ENCODE measurements at places on chromosomes 16 and 17.

DNA sequence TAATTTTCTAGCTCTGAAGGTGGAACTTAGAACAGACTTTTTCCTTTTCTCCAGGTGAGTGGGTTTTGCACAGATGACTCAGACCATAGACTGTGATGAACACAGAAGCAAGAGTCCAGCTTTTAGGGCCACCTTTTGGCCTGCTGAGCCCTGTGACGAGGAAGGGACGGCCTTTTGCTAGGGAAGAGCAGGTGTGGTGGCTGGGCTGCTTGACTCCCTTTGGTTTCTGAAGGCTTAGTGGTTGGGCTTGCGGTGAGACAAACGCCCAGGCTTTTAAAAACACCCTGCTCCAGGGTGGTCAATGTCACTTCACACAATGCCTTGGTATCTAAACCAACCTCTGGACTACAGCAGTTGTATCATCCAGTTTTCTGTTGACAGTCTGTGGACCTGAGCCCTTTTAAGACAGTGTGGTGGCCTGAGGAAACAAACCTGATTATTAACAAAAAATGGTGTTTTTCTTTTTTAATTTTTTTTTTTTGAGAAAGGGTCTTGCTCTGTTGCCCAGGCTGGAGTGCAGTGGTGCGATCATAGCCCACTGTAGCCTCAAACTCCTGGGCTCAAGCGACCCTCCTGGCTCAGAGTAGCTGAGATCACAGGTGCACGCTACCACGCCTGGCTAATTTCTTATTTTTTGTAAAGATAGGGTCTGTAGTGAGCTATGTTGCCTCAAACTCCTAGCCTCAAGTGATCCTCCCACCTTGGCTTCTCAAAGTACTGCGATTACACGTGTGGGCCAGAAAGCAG, 134.0 kb downstream of the SNX29 start:
- DNase-seq = no peak

DNA sequence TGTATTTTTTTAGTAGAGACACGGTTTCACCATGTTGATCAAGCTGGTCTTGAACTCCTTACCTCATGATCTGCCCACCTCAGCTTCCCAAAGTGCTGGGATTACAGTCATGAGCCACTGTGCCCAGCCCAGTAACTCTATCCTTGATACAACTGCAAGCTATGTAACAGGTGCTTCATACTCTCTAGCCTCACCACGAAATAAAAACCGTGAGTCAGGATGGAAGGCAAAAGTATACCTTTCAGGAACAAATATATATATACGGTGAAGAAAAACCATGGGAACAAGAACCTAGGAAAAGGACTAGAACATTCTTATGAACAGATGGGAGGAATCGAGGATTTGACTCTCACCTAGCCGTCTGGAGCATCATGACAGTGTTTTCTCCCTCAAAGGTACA, 9.6 kb upstream of the FBF1 start:
- DNase-seq = no peak

DNA sequence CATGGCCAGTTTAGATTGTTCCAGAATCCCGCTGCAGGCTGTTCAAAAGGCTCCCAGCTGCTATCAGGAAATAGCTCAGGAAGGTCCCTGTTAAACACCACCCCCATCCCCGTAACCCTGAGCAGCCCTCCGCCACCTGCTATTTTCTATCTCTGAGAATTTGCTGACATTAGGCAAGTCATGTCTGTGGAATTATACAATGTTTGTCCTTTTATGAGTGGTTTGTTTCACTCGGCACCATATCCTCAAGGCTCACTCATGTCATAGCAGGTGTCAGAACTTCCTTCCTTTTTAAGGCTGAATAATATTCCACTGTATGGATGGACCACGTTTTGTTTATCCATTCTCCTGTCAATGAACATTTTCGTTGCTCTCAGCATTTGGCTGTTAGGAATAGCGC, 164.3 kb upstream of the FOXF1 start:
- no peak for DNase-seq

DNA sequence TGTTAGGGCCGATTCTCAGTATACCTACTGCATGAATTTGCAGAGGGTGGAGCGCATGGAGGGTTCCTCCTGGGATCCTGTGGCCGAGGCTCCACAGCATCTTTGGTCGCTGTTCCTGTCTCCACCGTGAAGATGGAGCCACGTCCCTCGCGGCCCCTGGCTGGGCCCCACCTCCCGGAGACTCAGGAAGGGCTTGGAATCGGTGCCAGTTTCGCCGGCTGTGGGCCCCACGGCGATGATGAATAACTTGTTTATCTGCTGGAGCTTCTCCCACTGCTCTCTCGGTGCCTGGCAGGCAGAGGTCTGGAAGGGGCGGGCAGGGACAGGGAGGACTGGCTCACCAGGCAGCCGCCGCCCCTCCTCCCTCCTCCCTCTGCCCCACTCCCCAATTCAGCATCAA, 8.1 kb downstream of the SLC5A11 start:
- DNase-seq = no peak

- peak; percentile 87 for DNase-seq
Measured at GRCh38 chr17:35448214-35448898, at the start of gene SLFN13. Gene SLFN13 (minus strand): TSS chr17:35448766. CDS start chr17:35445680, 3,086 bp downstream.

- DNase-seq = no peak
Measured at GRCh38 chr17:50565402-50566350, 5.2 kb downstream of the CACNA1G start.

DNA sequence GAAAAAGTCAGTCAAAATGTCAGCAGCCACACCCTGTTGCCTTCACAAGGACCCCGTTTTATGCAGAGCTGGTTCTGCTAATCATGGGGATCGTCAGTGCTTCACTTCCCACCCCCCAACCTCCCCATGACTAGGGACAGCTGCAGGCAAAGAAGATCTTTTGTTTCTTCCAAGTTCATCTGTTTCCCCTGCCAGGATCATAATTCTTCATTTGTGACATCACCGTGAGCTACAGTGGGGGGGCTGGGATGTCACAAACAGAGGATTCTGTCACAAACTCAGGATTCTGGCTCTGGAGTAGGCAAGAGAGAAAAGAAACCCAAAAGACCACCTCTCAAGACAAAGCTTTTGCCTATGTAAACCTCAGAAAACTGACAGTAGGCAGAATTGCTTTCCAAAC, 24.7 kb downstream of the DNAJC7 start:
- DNase-seq = no peak

GRCh38 chr16:64882078-64882784, 239.6 kb downstream of the CDH11 start:
- DNase-seq = peak; percentile 35

DNA sequence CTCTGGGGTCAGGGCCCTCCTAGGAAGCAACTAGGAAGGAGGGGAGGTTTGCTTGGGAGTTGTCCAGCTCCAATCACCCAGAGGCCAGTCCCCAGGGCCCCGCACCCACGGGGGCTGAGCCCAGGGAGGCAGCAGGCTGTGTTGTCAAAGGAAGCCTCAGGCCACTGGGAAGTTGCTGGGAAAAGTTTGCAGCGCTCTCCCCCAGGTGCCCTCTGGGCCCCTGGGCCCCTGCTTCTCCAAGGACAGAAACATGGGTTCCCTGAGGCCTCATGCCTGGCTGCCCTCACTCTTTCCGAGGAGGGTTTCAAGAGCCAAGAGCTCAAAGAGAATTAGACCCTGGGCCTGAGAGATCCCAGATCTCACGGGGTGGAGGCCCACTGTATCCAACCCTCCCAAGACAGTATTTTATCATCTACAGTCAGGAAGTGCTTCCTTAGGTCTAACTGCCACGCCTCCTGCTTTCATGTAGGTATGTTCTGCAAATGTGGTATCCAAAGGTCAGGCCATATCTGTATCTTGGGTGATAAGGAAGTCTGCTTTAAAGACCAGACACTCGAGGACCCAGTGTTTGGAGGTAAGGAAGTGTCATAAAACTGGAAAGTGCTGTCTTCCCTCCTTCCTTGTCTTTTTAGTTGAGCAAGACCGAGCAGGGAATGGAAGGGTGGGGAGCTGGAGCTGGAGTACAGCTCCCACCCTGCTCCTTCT, 44.2 kb upstream of the ZNF423 start:
- no peak for DNase-seq

GRCh38 chr17:77191244-77191643, 50.5 kb downstream of the SEC14L1 start:
- DNase-seq = no peak

DNA sequence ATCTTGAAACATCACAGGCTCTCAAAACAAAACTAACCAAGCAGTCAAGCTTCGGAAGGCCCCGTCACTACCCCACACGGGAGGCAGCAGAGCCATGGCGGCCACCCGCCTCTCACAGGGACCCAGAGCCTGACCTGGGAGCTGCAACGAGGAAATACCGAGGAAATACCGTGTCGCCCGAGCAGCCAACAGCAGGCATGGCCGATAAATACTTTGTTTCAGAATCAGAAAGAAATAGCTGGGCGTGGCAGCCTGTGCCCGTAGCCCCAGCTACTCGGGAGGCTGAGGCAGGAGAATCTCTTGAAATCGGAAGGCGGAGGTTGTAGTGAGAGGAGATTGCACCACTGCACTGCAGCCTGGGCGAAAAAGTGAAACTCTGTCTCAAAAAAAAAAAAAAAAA, 6.9 kb downstream of the LMF1 start:
- DNase-seq = no peak

DNA sequence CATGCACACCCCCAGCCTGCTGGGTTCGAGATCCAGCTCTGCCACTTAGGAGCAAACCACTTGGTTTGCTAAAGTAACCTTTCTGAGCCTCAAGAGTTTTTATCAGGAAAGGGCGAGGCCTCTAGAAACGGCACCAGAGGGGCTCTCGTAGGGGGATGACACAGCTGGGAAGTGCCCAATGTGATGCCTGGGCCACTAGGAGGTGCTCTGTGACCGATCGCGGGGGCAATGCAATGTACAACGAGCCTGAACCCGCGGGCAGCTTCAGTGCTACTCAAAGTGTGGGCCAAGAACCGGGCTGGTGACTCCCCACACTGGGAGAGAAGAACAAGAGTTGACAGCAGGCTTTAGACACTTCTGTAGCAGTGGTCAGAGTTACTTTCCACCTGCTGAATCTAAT, 9.4 kb downstream of the C16orf89 start:
- no peak for DNase-seq

- DNase-seq = no peak
Measured at GRCh38 chr17:56752263-56752836, 81.4 kb downstream of the C17orf67 start.

DNA sequence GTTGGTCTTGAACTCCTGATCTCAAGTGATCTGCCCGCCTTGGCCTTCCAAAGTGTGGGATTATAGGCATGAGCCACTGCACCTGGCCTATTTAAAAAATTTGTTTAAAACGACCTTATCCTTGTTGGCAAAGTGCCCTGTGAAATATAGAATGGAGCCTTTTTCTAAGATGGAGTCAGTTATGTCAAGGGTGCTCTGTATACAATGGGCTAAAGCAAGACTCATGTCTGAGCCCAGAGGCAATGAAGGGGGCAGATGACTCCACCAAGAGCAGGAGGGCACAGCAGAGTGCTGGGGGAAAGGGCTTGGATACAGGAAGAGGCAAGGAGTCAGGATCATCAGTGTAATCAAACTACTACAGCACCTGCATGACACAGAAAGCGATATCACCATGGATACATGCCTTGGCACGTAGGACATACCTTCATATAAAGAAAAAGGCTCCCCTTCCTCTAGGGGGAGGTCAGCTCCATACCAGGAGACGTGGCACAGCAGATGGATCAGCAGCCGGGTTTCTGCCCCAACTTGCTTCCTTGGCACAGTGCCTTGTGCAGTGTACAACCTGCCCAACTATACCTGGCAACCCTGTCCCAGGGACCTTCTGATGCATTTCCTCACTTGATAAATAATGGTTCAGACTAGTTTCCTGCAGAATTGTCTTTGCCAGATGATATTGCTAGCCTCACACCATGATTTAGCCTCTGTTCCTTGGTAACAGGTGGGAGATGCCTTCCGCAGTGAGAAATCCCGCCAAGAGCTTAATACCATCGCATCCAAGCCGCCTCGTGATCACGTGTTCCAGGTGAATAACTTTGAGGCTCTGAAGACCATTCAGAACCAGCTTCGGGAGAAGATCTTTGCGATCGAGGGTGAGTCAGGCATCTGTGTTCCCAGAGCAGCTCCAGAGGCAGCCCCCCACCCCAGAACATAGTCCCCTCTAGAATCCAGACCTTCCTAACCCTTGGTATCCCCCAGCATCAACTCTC, 15.3 kb downstream of the ITGAM start:
- DNase-seq = no peak

- DNase-seq = peak; percentile 46
Measured at GRCh38 chr16:84844559-84845495, 25.0 kb downstream of the CRISPLD2 start.

GRCh38 chr17:31574458-31574857, 183.0 kb downstream of the RAB11FIP4 start:
- DNase-seq = no peak

DNA sequence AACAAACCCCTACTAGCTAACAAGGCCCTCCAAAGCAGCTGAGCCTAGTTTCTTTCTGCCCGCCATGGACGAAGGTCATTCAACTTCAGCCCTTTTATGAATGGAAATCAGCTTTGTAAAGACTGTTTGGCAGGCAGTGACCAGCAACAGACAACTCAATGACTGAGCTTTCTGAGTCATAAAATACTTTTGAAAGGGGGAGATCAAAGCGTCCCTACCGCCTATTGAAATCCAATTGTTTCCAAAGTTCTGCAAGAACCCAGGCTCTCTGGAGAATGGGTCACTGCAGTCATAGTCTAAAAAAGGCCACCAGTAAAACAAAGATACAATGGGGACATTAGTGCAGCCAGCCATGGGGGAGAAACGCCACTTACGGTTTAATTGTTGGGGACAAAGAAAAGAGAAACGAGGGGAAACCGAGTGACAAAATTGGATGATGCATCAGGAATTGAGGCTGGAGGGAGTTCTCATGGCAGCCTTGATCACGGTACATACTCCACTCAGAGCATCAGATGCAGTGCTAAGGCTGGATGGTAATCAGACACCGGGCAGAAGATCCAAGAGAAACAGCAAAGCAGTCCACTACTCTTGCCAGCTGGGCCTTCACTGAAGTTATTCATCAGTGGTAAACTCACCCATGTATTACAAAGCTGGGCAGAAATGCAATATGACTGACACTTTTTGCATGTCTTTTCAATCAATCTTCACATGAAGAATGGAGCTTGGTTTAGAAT, 9.8 kb downstream of the ADAMTS18 start:
- DNase-seq = no peak

DNA sequence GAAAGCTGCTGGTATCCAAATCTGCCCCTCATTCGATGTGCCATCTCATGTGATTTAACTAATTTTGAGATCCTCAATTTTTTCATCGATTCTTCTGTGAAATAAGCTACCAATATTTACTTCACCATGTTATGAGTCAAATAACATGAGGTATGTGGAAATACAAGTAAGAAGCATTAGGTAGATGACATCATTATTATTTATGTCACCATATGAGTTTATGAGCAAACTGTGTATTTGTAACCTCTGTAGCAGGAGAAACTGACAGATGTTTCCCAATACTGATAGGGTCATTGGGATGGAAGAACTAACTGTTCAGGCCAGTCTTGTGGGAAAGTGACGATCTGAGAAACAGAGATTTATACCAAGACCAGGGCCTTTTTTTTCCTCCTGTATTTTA, 229.4 kb upstream of the GOT2 start:
- DNase-seq = no peak

All from heart left ventricle (tissue), 16 donors.